Cerebellar nuclear complex (tissue), 1 donor: ENCODE measurements at places on chromosomes 5 and 9.

DNA sequence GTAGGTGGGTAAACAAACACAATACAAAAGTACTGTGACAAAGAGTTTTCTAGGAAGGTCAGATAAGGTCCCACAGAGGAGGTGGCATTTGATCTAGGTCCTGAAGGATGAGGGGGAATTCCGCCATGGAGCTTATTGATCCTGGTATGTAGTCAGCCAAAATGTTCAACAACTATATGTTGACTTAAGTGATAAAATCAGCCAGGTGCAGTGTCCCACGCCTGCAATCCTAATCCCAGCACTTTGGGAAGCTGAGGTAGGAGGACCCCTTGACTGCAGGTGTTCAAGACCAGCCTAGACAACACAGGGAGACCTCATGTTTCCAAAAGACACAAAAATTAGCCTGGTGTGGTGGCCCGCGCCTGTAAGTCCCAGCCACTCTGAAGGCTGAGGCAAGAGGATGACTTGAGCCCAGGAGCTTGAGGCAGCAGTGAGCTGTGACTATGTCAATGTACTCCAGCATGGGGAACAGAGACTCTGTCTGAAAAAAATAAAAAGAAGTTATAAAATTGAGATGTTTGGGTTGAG is 46.4 kb upstream of the PLIN2 start:
- DNase-seq = no peak

GRCh38 chr5:11329679-11330078 is 568.6 kb upstream of the DAP start:
- no peak for DNase-seq

DNA sequence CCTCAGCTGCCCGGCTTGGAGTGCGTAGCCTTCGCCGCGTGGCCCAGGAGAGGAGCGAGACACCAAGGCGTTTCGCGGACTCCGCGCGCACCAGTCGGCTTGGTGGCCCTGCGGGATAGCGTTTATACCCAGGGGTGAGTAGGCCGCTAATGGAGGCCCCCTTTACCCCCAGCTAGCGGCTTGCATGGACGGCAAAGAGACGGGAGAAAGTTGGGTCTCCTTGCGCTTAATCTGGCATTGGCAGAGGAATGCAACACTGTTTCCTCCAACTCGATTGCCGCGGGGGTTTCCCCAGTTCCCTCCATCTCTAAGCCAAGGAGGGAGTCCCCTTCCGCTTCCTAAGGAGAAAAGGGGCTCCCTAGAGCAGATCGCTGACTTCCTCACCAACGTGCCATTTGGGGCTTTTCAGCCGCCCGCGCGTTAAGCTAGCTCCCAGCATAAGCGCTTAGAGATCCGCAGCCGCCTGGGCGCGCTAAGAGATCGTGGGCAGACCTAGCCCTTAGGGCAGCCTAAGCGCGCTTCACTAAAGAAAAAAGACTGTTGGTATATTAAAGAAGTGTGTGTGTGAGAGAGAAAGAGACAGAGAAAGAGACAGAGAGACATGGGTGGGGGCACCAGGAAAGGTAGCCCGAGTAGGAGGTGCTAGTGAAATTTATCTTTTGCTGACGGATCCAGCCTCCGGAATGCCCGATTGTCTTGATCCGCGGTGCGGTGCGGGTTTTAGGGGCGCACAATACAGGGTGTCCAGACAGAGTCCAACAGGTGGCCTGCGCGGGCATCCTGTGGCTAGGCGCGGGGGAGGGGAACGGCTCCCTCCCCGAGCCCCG is 597.9 kb upstream of the SGCD start:
- no peak for DNase-seq

DNA sequence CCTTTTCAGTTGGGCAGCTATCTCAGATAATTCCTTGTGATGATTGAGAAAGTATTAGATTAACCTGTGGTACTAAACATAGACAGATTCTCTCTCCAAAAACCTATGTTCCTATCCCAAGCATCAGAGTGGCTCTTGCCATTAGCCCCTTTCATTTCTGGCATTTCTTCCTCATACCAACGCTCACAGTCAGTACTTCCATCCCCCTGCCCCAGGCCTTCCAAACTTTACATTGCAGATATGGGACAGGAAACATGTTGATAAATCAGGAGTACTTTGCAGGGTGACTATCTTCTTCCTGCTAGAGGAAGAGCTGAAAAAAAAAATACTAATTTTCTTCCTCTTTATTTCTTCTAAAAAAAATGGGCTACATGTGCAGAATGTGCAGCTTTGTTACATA is 442.6 kb upstream of the RGMB start:
- DNase-seq = no peak

DNA sequence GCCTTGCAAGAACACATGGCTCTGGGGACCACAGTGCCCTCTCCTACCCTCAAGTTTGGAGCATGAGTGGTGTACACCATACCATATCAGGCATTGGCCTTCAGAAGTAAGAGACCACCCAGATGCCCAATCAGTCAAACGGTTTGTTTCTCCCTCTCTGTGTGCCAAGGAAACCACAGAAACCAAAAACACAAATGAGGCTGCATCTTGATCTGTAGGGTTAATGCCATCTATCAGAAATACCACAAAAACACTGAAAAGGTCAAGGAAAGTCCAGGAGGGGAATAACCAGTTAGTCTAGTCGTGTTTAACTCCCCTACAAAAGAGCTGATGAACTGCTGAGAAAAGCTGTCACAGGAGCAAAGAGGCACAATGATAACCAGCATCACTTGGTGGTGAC is 78.4 kb downstream of the INSYN2B start:
- DNase-seq = no peak

- no peak for DNase-seq
Measured at GRCh38 chr5:178361657-178362445, 129.2 kb upstream of the PHYKPL start.

GRCh38 chr9:137044037-137044436 is 1.9 kb downstream of the NPDC1 start:
- no peak for DNase-seq

- no peak for DNase-seq
Measured at GRCh38 chr9:15578714-15579113, 25.9 kb downstream of the CCDC171 start.

DNA sequence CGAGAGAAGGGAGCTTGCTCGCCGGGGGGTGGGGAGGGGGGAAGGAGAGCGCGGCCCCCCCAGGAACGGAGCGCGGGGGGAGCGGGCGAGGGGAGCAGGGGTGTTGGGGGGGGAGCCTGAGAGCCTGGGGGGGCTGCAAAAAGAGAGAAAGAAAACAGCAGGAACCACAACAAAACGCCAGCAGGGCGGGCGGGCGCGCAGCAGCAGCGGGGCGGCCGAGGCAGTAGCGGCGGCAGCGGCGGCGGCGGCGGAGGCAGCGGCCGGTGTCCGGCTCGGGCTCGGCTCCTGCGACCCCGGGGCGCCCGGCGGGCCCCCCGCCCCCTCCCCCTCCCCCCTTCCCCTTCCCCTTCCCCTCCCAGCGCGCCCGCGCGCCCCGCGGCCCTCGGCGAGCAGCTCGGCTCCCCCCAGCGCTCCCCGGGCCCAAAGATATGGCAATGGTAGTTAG is 1.6 kb downstream of the NR2F1 start:
- DNase-seq = no peak

DNA sequence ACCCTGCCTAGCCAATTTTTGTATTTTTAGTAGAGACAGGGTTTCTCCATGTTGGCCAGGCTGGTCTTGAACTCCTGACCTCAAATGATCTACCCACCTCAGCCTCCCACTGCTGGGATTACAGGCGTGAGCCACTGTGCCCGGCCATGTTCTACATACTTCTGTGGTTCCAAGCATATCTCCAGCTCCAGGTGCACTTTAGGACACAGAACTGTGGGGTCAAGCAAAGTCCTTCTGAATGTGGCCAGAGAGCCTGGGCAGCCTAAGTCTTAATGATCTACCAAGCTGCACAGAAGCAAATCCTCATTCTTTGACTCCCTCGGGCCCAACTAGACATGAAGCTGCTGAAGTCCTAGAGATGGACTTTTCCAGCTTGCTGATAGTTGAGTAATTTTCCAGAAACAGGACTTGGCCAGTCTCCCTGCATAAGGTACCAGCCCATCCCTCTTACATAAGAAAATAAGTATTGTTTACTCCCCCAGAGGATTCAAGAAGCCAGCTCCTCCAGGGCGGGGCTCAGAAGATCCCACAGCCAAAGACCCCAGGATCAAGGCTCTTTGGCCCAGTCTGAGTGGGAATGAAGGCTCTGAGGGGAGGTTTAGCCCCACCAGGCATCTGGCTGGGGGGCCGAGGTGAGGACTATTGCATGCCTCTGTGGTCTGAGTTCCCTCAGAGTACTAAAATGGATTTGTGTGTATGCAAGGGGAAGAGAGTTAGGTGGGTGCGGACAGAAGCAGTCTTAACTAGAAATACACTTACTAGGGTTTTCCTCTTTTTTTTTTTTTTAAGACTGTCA is 8.7 kb downstream of the CLTB start:
- DNase-seq = no peak

DNA sequence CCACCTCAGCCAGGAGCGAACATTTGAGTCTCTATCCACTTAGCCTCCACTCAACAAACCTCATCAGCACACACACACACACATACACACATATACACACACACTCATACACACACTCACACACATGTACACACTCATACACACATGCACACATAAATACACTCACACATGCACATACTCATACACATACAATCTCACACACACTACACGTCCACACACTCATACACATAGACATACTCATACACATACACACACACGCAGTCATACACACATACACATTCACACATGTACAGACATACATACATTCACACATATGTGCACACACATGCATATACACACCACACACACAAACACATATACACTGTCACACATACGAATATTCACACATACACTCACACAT is 208.2 kb downstream of the AGTPBP1 start:
- no peak for DNase-seq

- DNase-seq = no peak
Measured at GRCh38 chr5:41876678-41877077, 6.5 kb upstream of the OXCT1 start.

DNA sequence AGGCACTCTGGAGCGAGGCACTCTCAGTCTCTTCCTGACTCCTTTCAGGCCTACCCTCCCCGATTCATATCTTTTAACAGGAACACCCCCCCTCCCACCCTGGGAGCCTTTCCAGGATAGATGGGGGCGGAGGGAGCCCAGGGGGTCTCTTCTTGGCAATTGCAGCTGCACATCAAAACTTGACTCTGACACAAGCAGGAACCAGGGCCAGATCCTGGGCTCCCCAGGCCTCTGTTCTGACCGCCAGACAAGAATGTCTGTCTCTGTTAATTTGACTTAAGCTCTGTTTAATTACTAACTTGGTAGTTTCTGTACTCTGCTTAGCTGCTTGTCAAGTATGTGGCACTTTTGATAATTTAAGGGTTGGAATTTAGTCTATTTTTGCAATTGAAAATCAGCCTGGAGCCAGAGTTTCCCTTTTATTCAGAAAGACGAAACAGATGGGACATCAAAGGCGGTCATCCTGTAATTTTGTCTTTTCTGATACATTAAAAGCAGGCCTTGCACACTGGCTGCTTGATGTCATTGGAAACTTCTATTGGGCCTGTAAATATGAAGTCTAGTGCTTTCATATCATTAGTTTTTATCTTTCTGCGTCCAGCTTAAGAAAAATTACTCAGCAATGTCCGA is 43.3 kb downstream of the ACTL7B start:
- DNase-seq = no peak

- DNase-seq = no peak
Measured at GRCh38 chr5:88552426-88552825, 283.8 kb upstream of the TMEM161B start.

DNA sequence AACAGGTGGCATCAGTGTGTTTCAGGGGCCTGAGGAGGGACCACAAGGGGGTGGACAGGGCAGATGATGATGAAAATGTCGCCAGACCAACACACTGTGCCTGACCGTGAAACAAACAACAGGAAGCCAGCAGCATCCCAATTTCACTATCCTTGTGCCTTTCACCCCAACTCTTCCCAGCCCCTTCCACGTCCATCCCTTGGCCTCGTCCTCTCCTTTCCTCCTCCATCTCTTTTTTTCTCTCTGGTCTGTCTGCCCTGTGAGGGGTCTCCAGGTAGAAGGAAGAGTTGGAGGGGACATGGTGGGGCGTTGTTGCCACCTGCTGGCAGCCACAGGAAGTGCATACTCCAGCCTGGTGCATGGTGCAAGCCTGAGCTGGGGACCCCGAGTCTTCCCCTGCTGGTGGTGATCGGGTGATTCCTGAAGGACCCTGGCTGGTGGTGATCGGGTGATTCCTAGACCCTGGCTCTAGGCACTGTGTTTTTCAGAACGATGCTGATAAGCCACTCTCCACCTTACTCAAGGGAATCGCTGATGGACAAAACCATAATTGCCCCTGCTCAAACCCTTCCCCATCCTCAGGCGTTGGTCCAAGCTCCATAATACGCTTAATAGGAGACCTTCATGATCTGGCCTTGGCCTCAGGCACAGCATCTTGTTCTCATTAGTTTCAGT is 21.7 kb upstream of the NSD1 start:
- DNase-seq = no peak

DNA sequence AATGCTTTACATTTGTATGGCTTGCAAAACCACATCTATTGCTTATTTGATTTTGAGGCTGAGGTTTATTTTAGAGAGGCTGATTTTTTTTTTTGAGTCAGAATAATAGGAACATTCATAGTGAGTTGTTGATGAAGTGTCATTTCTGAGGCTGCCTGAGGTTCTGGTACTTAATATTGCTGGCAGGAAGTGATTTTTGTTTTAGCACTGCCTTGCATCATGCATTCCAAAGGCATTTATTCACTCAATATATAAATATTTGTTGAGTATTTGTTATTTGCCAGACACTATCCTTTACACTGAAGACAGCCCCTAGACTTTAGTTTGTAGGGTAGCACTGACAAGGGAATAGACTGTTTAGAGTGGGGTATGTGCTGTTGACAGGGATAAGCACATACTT is 2.7 kb downstream of the RNF20 start:
- DNase-seq = no peak

- DNase-seq = no peak
Measured at GRCh38 chr5:102222772-102223171, 73.3 kb downstream of the SLCO4C1 start.

- no peak for DNase-seq
Measured at GRCh38 chr9:136589766-136590763, 44.2 kb upstream of the NOTCH1 start.

GRCh38 chr5:128674837-128675446 is 136.9 kb upstream of the FBN2 start:
- no peak for DNase-seq

DNA sequence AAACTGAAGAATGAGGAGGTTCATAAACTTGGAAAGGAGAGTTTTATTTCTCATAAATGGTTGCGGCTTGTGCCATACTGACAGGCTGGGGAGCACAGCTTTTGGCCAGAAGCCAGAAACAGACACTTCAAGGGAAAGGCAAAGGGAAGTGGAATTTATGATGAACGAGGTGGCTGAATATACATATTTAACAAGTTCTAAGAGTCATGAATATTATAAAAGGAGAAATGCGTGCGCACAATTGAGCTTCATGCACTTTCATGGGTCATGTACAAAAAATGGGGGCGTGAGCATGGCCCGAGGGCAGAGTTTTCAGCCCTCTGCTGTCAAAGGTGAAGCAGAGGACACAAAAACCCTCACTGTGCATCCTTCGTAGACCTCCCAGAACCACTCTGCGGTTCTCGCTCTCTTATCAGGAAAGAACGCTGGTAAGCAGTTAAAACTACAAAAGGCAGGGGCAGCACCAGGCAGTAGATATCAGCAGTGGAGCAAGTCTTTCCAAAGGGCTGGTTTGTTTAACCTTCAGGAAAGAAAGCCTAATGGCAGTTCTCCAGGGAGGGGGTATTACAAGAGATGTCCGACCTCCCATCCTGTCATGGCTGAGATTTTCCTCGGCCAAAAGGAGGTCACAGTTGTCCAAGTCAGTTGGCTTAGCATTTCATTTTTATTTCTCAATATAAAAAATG is 29.0 kb downstream of the AUH start:
- no peak for DNase-seq
